Smooth muscle cell of the pulmonary artery (primary cell): ENCODE measurements at places on chromosomes 1 and 21. TPM values are rescaled to one million over a fixed set of nuclear protein-coding genes. Genes with fewer than 3 reads are reported as not detected.

The AMY1A gene
- not detected in 2 replicates for total RNA-seq

The CELA2B gene
- total RNA-seq, result 0.59 TPM in 1 of 2 replicates, not detected in the other

The PLA2G2F gene
- total RNA-seq, result not detected in 2 replicates

The NT5C1A gene
- total RNA-seq, result not detected in 2 replicates

The UBXN10 gene
- not detected in 2 replicates for total RNA-seq

The CAMK1G gene
- 0.23 and 2.3 TPM in 2 replicates for total RNA-seq

The HHIPL2 gene
- 0.23 and 0.39 TPM in 2 replicates for total RNA-seq

The DNASE2B gene
- total RNA-seq, result not detected in 2 replicates

The IFNAR2 gene
- 9.1 TPM in 2 replicates for total RNA-seq

The GJC2 gene
- 4.2 and 5.1 TPM in 2 replicates for total RNA-seq

The BMP8B gene
- total RNA-seq, result under 0.01 TPM in 1 of 2 replicates, not detected in the other

The LMX1A gene
- total RNA-seq, result not detected in 2 replicates

The SLC19A2 gene
- total RNA-seq, result 7.1 and 10.5 TPM in 2 replicates

The MAP3K6 gene
- 23.5 and 28.3 TPM in 2 replicates for total RNA-seq

The HSD3B1 gene
- not detected in 2 replicates for total RNA-seq

The AIDA gene
- total RNA-seq, result 80.9 and 99.1 TPM in 2 replicates

The SPRR2G gene
- not detected in 2 replicates for total RNA-seq

The TMEM82 gene
- not detected in 2 replicates for total RNA-seq
